ENCODE measurements at places on chromosomes 11 and 22. TPM values are rescaled to one million over a fixed set of nuclear protein-coding genes. Genes with fewer than 3 reads are reported as not detected.

The SNU13 gene
- 75.5 TPM for total RNA-seq

The KCNQ1 gene
- not detected for total RNA-seq

The OR5P2 gene
- not detected for total RNA-seq

The MPEG1 gene
- total RNA-seq: not detected

The GLB1L2 gene
- 0.18 TPM for total RNA-seq

The SLC22A9 gene
- not detected for total RNA-seq

The UBQLNL gene
- 0.14 TPM for total RNA-seq

The SLC22A12 gene
- not detected for total RNA-seq

The STK33 gene
- 0.57 TPM for total RNA-seq

The ARHGAP20 gene
- 6.7 TPM for total RNA-seq

The ANKRD13D gene
- total RNA-seq: 29.6 TPM

The ANGPTL5 gene
- total RNA-seq: under 0.01 TPM

The NPAS4 gene
- not detected for total RNA-seq

The HOATZ gene
- total RNA-seq: not detected

The KREMEN1 gene
- 15.4 TPM for total RNA-seq

The E2F8 gene
- not detected for total RNA-seq

The TSKU gene
- total RNA-seq: 14.1 TPM

The INS gene
- not detected for total RNA-seq

The OR51Q1 gene
- total RNA-seq: not detected

The DEUP1 gene
- total RNA-seq: not detected

The RFPL2 gene
- not detected for total RNA-seq

The C11orf86 gene
- total RNA-seq: 0.28 TPM

The RASD2 gene
- total RNA-seq: under 0.01 TPM

Measured in smooth muscle cell of bladder (primary cell).